Astrocyte of the spinal cord (primary cell): ENCODE measurements at places on chromosomes 6 and 20.

GRCh38 chr6:169933251-169933821, 181.9 kb downstream of the ERMARD start:
- DNase-seq, result no peak

DNA sequence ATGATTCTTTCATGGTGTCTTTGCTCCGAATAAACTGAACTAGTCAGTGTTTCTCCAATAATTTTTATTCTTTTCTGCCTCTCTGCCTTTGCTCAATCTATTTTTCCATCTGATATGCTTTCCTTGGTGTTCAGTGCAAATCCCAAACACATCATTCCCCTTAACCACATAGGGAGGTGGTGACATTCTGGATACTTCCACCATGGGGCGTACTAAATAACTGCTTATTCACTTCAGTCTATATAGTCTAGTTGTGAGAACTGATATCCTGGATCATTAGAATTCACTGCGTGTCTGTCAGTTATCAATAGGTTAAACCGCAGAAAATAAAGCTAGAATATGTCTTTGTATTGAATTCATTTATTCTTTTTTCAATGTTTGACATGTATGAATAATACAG, 83.1 kb downstream of the KCNQ5 start:
- DNase-seq, result no peak

GRCh38 chr6:40346246-40346645, 240.9 kb downstream of the LRFN2 start:
- no peak for DNase-seq

GRCh38 chr6:135651964-135652755, 154.6 kb upstream of the AHI1 start:
- no peak for DNase-seq

DNA sequence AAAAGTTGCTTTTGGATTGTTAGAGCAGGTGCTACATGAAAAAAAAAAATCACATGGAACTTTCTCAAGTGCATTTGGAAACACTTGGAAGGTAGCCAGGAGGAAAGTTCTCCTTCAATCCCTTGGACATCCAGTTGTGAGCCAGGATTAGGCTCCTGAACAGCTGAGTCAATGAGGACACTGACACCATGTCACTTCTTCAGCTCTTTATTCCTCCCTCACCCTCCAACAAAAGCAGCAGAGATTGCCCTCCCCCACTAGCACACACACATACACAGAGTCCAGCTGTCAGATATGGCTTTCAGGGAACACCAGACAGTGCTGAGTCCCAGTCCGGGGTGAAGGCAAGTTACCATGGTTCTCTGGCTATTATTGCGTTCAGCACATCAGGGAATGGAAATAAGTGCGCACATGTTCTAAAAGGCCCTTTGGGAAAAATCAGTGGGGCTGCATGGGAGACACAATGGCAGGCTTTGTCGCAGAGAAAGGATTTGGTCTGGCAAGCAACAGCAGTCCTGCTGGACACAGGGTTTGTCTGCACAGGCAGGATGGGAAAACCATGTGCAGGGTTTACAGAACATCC, 124.7 kb upstream of the MARCKS start:
- peak; percentile 24 for DNase-seq
